ENCODE measurements at places on chromosomes 4 and X. TPM values are rescaled to one million over a fixed set of nuclear protein-coding genes. Genes with fewer than 3 reads are reported as not detected.

DNA sequence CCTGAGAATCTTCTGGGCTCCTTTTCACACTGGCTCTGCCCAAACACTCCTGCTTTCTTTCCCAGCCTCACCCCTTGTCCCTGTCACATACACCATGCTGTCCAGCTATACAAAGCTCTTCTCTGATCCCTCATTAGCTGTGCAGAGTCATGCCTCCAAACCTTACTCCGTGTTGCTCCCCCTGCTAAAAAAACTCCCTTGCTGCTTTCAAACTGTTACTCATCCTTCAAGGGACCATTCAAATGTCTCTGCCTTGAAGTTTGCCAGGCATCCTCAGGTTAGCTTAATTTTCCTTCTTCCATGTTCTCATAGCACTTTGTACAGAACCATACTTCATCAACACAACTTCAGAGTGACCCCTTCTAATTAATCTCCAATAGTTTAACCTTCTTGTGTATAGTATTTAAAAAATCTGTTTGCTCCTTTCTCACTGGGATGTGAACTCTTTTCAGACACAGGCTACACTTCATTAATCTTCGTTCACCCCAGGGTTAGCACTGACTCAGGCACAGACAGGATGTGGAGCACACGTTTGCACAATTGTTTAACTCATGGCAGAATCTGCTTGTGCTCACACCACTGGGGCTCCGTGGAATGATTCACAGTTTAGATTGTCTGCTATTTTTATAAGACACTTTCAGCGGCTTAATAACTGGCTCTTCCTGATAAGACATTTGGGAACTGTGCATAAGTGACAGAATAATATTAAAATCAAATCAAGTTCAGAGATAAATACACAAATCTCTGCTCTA is 21.4 kb upstream of the SEL1L3 start:
- no peak for DNase-seq

EPHA5 gene
- not detected for total RNA-seq

GLRA3 gene
- not detected for total RNA-seq

GRCh38 chr4:8437281-8437680 is 3.2 kb downstream of the ACOX3 start:
- no peak for DNase-seq

DNA sequence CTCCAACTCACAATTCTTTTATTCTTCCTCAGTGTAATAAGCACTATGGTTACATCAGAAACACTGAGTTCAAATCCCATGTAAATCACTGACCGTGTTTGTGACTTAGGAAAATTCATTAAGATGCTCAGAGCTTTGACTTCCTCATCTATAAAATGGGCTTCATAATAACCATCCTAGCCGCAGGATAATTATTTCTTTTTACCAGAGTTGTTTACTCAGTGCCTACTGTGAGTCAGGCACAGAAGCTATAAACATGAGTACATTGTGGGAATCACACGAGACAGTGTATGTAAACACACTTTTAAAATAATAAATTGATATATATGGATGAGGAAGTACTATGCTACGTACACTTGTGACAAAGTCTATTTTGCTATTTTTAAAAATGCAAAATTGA is 296.3 kb upstream of the TENM3 start:
- no peak for DNase-seq

GRCh38 chr4:1628892-1629698 is 55.0 kb downstream of the FAM53A start:
- peak; percentile 76 for DNase-seq

FAM47B gene
- not detected for total RNA-seq

MAGEC1 gene
- not detected for total RNA-seq

DNA sequence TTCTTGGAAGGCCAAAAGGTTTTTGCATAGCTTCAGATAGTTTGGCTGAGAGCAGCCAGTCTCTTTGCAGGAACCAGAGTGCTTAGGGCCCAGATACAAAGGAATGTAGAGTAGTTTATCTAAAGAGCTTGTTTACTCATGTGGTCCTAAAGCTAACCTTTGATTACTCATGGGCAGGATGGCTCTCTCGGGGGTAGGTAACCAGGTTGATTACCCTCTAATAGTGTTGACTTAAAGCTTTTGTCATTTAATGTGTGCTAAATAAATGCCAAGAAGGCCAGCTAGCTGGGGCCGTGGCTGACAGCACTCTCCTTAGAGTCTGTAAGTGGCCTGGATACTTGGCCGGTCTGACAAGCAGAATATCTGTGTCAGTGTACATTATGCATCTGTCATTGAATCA is 69.7 kb upstream of the MAGEB16 start:
- no peak for DNase-seq

DNA sequence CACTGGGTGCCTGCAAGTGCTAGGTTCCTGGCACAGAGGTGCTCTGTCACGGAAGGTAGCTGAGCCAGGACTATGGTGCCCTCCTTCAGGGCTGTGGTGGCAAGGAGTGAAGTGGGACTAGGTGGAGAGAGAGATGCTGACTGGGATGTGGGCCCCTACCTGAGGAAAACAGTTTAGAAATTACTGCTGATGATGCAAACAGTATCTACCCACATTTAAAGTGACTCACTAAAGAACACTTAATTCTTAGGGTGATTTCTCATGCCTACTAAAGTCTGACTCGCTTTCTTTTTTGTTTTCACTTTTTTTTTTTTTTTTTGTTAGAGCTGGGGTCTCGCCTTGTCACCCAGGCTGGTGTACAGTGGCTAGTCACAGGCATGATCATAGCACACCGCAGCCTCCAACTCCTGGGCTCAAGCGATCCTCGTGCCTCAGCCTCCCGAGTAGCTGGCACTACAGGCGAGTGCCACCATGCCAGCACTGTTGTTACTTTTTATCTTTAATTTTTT is 3.1 kb downstream of the ZNF185 start:
- no peak for DNase-seq

Measured in natural killer cell (primary cell).